GM04503 (cell line): ENCODE measurements at places on chromosomes 6 and 20.

DNA sequence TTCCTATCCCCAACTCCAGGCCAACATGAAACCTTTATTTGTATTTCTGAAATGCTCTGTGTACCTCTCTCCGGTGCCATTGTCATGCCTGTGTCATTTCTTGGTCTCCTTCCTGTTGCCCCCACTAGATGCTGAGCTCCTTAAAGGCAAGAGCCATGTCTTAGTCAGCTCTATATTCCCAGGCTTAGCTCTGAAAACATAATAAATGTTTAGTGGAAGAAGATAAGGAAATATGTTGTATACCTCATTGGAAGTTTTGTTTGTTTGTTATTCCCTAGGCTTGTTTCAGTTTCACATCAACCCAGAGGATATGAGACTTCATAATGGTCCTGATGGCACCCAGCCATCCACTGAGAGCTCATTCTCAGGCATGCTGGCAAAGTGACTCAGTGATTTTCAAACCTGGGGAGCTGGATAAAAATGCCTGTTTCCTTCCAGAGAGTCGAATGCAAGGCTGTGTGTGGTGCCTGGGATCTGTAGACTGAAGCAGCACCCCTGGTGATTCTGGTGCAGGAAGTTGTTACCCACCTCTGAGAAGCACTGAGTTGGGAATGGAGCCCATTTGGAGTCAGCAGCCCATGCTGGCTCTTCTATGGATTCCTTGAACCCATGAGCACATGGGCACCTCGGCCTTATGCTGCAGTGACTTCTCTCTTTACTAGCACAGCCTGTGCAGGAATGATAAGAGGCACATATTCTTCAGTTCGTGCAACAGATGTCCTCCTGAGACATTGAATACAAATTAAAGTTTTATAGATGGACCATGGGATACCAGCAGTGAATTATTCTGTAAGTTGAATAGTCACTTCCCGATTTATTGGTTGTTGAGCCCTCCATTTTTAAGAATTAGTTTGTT lies 205.2 kb downstream of the FARS2 start:
- peak; percentile 60 for DNase-seq

- DNase-seq = peak; percentile 9
These were observed 105.1 kb upstream of the HCRTR2 start for GRCh38 chr6:55069132-55069781.

DNA sequence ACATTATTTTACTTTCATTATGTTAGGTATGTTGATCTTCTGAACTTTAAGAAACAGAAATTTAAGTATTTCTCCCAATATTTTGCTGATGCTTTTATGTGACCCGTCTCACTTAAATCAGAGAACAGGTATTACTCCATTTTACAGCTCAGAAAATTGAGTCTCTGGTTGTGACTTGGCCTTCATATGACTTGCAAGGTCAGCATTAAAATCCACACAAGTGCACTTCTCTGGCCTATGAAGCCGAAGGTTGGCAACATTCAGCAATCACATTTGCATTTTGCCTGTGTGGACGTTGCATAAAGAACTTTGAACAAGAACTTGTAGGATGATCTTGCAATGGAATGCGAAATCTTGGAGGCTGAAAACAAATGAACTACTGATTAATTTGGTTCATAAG lies 10.1 kb upstream of the MYLIP start:
- DNase-seq = no peak

GRCh38 chr20:38055848-38056247 lies 22.3 kb downstream of the RPRD1B start:
- no peak for DNase-seq

DNA sequence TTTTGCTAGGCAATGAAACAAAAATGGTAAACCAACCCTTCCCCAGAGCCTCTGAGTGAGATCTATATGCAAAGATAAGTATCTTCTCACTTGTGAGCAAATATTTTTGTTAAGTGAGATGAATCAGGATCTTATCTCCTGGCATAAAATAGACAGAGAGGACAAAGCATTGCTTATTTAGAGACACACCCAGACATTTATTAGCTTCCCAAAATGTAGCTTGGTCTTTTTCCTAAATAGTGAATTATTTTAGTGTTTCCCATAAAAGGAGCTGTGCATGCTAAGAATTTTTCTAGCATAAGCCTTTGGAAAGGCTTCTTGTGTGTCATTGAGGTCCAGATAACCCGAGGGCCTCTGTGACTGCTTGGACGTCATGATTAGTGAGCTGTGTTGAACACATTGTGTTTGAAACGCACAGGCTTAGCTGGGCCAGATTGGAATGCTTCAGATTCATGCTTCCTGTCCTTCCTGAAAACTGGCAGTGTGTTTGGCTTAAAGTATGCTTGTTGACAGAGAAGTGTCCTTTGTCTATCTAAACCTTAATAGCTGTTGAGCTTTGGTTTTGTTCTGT lies 16.5 kb downstream of the MTHFD1L start:
- peak; percentile 99 for DNase-seq
